ENCODE measurements at places on chromosomes 4 and X. TPM values are rescaled to one million over a fixed set of nuclear protein-coding genes. Genes with fewer than 3 reads are reported as not detected.

The RIPPLY1 gene
- total RNA-seq = not detected

The SPANXN3 gene
- not detected for total RNA-seq

The KCTD8 gene
- total RNA-seq = not detected

The SLC2A9 gene
- total RNA-seq = 6.8 TPM

DNA sequence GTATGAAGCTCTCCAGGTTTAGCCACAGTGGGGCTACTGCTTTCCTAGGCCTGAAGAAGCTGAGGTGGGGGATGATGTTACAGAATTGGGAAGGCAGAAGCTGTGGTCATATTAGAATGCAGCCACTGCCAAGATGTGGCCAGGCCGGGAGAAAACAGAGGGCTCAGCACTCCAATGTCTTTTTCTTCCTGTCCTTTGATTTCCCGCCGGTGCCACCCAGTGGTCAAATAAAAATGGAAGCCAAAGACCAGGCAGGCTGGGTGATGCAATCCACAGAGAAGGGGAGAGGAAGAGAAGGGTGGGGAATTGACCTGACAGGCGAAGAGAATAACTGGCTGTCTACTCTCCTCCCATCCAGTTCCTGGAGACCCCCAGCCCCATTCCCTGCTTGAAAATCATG, 94.9 kb upstream of the SHISA3 start:
- H3K4me1 ChIP-seq = no peaks in the 10 kb centered on the region
- DNase-seq = peak; percentile 30
- H3K36me3 ChIP-seq = no peaks in the 10 kb centered on the region
- no peak overlapping the region for H3K4me3 ChIP-seq
- no peaks in the 10 kb centered on the region for H3K27me3 ChIP-seq

GRCh38 chr4:86032476-86033022, 327.3 kb downstream of the MAPK10 start:
- no peaks in the 10 kb centered on the region for H3K36me3 ChIP-seq
- no peak for DNase-seq
- H3K27me3 ChIP-seq = no peaks in the 10 kb centered on the region
- H3K27ac ChIP-seq = no peak overlapping the region
- H3K4me3 ChIP-seq = no peak overlapping the region

- no peaks in the 10 kb centered on the region for H3K27me3 ChIP-seq
- no peaks in the 10 kb centered on the region for H3K36me3 ChIP-seq
- H3K4me1 ChIP-seq = no peaks in the 10 kb centered on the region
- H3K4me3 ChIP-seq = no peak overlapping the region
- DNase-seq = no peak
- no peak overlapping the region for H3K27ac ChIP-seq
Observed at GRCh38 chr4:164847967-164848649, 28.9 kb upstream of the APELA start.

DNA sequence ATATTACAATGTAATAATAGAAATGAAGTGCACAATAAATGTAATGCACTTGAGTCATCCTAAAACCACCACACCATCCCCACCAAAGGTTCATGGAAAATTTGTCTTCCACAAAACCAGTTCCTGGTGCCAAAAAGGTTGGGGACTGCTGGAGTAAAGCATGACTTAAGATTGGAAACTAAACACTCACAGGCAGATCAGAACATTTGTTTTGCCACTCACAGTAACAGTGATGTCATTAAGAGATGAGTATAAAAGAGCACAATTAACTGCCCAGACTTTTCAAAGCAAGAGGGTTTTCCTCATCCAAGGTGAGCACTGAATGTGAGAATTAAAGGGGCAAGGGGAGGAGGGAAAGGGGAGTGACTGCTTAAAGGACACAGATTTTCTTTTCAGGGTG, 35.6 kb downstream of the MAP7D3 start:
- no peak for DNase-seq
- no peaks in the 10 kb centered on the region for H3K36me3 ChIP-seq
- H3K4me1 ChIP-seq = no peaks in the 10 kb centered on the region
- no peak overlapping the region for H3K27ac ChIP-seq
- no peaks in the 10 kb centered on the region for H3K27me3 ChIP-seq

- peaks cover 43% of the 10 kb centered on the region for H3K27me3 ChIP-seq
- peak overlapping the region; percentile 7 for H3K4me3 ChIP-seq
- H3K36me3 ChIP-seq = no peaks in the 10 kb centered on the region
- no peak overlapping the region for H3K27ac ChIP-seq
- H3K4me1 ChIP-seq = no peaks in the 10 kb centered on the region
Observed at GRCh38 chrX:153647461-153648357, 706 bp downstream of the DUSP9 start.

- no peak overlapping the region for H3K27ac ChIP-seq
- H3K27me3 ChIP-seq = no peaks in the 10 kb centered on the region
- no peak for DNase-seq
- H3K4me3 ChIP-seq = no peak overlapping the region
- no peaks in the 10 kb centered on the region for H3K36me3 ChIP-seq
Observed at GRCh38 chrX:31323658-31324057, 251.8 kb upstream of the FTHL17 start.

GRCh38 chr4:74110670-74111069, 11.7 kb upstream of the CXCL2 start:
- H3K4me3 ChIP-seq = no peak overlapping the region
- no peaks in the 10 kb centered on the region for H3K4me1 ChIP-seq
- no peak for DNase-seq
- H3K27ac ChIP-seq = no peak overlapping the region

DNA sequence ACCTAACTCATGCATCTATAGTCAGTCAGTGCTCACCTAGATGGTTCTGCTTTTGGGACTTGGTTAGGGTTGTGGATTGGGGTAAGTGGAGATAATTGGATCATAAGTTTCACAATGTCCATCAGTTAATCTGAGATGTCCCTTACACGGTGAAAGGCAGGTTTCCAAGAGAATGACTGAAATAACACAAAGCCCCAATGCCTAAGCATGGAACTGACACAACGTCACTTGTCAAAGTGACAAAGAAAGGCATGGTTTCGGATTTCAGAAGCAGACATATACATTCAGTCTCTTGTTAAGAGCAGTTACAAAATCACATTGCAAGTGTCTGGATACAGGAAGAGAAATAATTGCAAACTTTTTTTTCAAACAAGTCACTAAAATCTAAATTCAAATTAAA, 1456.9 kb downstream of the TECRL start:
- no peaks in the 10 kb centered on the region for H3K27me3 ChIP-seq
- no peaks in the 10 kb centered on the region for H3K4me1 ChIP-seq
- H3K27ac ChIP-seq = no peak overlapping the region
- no peak for DNase-seq
- H3K4me3 ChIP-seq = no peak overlapping the region
